ENCODE measurements at places on chromosomes 5 and 9.

DNA sequence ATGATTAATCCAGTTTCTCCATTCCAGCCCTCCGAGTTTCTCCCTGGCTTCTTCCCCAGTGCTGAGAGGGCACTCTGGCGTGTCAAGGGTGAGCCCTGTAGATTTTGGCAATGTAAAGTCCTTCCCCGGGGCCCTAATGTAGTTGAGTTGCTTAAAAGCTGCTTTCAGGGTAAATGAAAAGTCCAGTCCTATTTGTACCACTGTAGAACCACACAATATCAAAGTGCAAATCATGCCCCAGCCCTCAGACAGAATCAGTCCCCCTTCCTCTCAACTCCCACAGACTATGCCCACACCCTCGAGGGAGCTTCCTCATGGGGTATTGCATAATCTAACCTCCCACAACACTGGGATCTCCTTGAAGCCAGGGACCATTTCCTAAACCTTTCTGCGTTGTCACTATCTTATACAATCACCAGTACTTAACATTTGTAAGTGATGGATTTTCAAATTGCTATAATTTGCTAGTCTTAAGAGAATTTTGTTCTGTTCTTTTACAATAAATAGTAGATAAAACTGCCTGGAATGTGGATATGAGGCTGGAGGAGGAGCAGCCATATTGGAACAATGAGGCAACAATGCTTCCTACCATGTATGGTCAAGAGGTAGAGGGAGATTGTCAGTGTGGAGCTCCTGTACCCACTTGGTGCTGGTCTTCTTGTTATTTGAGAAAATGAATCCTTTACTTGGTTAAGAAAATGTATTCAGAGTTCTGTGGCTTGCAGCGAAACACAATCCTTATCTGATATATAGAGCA lies 34.4 kb downstream of the ZNF366 start:
- no peak for DNase-seq

- peak; percentile 58 for DNase-seq
Observed at GRCh38 chr9:70411121-70411929, 3.1 kb downstream of the KLF9 start.

GRCh38 chr9:132214027-132214622 lies 52.3 kb downstream of the NTNG2 start:
- DNase-seq = no peak

DNA sequence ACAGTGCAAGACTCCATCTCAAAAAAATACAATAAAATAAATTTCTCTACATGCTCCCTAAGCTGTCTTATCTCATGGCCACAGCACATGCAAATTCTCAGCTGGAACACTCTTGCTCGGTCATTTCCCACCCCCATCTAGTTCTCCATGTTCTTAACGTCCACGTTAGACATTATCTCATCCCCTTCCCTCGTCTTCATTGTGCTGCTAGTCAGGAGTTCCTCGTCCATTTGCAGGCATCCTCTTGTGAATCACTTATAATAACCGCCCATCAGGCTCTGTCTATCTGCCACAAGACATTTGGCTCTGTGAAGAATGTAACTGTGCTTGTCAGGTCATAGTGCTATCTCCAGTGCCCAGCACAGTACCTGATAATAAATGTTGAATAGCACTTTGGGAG lies 32.9 kb upstream of the GOLGA1 start:
- no peak for DNase-seq

DNA sequence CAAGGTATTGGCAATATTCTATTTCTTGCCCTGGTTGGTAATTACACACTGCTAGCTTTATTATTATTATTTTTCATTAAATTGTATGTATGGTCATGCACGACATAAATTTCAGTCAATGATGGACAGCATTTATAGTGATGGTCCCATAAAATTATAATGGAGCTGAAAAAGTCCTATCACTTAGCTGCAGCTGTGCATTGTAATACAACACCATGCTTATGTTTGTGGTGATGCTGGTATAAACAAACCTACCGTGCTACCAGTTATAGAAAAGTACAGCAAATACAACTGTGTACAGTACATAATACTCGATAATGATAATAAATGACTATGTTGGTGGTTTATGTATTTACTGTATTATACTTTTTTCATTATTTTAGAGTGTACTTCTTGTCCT lies 65.5 kb downstream of the NR3C1 start:
- no peak for DNase-seq

- no peak for DNase-seq
Observed at GRCh38 chr9:134193912-134194535, 29.7 kb upstream of the RNU6ATAC start.

DNA sequence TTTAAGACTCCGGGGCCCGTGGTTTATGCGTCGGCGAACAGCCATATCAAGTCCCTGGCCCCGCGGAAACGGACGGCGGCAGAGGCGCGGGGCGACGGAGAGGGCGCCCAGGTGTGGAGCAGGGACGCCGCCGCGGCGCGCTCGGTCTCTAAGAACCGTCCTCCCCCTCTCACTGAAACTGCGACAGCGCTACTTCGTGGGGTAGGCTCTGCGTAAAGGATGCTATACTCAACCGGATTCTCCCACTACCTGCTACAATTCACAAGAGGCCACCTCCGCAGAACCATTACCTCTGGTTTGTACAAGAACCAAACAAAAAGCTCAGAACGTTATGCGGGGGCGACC lies 404 bp downstream of the MRNIP start:
- DNase-seq = peak; percentile 63

GRCh38 chr5:60830581-60831127 lies 13.4 kb downstream of the ELOVL7 start:
- no peak for DNase-seq

DNA sequence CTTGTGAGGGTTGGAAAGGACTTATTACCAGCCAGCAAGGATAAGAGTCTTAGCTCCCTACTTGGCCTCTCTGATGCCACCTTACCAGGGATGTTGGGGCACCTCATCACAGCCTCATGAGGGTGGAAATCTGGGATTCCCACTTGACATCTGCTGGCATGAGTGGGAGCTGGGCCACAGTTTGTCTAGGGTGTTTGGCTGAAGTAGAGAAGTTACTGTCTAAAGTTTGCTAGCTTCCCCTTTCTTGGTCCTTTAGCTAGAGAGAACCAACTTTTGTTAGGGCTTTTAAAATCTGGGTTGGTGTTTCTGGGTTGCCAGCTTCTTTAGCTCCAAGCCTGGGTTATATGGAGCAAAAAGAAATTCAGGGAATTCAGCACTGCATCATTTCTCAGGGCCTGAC lies 57.5 kb upstream of the GNA14 start:
- no peak for DNase-seq

DNA sequence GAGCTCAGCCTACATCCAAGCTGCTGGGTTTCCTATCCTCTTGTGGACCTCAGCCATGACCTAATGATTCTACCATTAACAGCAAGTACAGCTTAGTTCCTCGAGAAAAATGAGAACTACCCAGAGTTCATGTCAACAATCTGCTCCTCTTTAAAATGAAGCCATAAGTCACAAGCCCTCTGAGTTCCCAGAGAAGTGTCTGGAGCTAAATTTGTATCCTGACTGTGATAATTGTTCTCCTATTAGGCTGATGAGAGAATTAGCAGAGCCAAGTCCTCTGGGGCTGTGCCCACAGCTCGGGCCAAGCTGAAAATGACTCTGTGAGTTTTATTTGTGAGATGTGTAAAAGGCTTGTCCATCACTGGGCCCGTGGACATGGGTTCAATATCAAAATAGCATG lies 145.1 kb upstream of the SMIM23 start:
- DNase-seq = no peak

- no peak for DNase-seq
Observed at GRCh38 chr5:170894665-170895064, 32.8 kb downstream of the RANBP17 start.

DNA sequence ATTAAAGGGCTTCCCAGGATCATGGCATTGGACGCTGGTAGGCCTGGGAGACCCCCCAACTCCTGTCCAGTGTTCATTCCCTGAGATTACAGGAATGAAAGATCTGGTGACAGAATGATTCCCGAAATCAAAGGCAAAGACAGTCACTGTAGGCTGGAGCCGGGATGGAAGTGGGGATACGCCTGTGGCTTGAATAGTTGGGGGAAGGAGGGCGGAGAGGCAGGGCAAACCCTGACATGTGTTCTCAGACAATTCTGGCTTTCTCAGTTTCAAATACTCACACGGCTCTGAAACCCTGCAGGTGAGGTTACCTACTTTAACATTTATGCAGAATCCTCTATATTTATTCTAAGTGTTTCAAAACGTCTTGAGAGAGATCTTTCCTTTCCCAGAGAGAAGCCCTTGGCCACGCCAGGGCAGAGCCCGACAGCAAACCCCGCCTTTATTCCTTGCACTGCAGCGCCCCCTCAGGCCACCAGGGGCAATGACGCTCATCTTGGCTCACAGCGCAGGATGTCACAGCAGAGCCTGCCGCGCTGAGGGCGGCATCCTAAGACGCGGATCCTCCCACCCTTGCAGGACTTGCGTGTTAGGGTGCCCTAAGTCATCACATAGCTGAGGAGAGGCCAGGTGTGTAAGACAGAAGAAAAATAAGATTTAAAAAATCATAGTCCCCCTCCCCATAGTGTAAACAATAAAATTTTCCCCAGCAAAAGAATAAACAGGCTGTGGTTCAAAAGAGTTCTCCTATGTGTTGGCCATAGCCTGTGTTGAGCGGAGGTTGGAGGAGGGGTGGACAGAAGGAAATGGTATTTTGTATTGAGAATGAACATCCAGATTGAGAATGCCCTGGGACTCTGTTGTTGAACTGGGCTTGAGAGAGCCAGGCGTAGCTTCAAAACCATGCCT lies 284.5 kb downstream of the NTRK2 start:
- peak; percentile 67 for DNase-seq

DNA sequence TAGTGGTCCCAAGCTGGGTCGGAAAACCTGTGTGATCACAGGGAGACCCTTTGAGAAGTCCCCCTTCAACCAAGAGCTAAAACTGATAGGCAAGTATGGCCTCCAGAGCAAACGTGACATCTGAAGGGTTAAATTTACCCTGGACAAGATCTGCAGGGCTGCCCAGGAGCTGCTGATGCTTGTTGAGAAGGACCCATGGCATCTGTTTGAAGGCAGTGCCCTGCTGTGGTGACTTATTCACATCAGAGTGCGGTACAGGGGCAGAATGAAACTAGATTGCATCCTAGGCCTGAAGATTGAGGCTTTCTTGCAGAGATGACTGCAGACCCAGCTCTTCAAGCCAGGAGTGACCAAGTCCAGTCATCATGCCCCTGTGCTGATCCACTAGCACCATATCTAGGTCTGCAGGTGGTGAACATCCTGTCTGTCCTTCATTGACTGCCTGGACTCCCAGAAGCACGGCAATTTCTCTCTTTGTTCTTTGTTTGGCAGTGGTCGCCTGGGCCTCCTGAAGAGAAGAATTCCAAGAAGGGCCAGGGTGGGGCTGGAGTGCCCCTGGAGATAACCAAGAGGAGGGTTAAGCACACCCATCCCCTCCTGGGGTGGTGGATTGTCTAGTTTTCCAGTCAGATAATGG lies 25.7 kb upstream of the CHD1 start:
- no peak for DNase-seq

- DNase-seq = no peak
Observed at GRCh38 chr9:100884518-100884917, 144.0 kb upstream of the PLPPR1 start.

DNA sequence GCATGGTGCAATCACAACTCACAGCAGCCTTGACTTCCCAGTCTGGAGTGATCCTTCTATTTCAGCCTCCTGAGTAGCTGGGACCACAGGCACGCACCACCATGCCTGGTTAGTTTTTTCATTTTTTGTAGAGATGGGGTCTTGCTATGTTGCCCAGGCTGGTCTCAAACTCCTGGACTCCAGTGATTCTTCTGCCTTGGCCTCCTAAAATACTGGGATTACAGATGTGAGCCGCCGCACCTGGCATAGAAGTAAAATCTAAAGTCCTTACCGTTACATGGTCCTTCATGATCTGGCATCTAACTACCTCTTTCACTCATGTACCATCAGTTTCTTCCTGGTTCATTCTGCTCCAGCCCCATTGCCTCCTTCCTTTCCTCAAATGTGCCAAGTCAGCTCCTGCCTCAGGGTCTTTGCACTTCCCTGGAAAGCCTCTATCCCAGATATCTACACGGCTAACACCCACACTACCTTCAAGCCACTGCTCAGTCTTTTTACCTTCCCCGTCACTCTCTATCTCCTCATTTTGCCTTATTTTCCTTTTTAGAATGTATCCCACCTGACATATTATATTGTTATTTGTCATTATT lies 6.9 kb upstream of the RBM27 start:
- no peak for DNase-seq

- no peak for DNase-seq
Observed at GRCh38 chr5:139975306-139975705, 67.8 kb downstream of the NRG2 start.

GRCh38 chr5:139960723-139961383 lies 82.2 kb downstream of the NRG2 start:
- no peak for DNase-seq

DNA sequence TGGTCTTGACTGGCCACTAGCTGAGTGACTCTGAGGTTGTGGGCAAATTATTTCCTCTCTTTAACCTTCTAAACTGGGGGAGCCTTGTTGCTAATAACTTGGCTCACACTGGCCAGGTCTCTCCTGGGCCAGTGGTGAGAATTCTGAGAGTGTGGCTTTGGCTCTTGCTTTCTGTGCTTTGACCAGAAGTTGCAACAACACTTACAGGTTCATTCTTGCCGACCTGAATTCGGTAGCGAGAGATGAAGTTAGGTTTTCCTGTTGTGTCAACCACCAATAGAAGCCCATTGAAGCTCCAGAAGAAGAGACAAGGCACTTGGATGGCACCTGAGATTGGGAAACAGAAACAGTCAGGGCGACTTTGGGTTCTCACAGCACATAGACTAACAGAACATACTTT lies 19.8 kb downstream of the FAXDC2 start:
- no peak for DNase-seq

DNA sequence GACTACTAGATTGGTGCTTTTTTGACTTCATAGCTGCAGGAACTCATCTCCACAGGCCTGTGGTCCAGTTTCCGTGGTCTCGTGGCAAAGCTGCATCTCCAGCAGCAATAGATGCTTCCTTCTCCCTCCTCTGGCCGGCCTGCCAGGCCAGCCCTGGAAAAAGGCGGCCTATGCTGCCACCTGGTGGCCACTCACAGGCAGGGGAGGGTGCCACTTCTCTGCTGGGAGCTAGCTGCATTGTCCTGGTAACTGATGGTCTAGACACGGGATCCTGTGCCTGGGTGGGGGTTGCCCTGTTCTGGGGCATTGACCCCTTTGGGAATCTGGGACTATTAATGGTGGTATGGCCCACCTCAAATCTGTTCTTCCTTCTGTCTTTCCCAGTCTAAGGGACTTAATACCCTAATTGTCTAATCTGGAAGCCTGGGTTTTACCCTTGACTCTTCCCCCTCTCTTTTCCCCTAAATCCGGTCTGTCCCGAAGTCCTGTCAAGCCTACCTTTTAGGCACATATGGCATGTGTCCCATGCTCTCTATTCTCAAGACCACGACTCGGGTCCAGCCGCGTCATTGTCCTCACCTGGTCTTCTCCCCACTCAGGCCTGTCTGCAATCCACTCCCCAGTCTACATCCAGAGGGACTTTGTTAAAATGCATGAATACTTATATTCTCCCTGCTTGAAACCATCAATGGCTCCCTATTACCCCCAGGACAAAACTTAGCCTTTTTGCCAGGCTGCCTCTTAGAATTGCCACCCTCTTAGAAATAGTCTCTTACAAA lies 20.1 kb upstream of the PTGS1 start:
- DNase-seq = peak; percentile 86
